Naive thymus-derived CD8-positive, alpha-beta T cell (primary cell): ENCODE measurements at places on chromosomes 1 and 21. TPM values are rescaled to one million over a fixed set of nuclear protein-coding genes. Genes with fewer than 3 reads are reported as not detected.
A peak's percentile ranks its signal among the peaks of the same experiment; 100 is the strongest.

DNA sequence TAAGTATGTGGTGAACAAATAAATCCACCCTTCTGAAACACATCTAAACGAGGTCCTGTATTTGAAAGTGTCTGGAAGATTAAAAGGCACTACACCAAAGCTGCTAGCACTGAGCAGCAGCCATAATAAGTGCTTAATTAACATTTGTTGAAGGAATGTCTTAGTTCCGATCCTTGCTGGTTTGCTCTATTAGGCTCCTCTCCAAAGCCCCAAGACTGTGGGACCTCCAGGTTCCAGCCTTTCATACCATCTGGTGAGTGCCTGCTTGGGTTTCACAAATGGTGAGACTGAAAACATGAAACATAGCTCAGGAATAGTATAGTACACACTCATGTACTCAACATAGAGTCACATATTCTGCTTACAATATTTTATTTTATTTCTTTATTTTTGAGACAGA is 640 bp upstream of the CYP2J2 start:
- no peak for DNase-seq

Gene ANXA9
- not detected for total RNA-seq

Gene MX2
- total RNA-seq: 125 TPM

- no peak for DNase-seq
These were observed 93.4 kb upstream of the KCNK1 start for GRCh38 chr1:233520261-233521191.

Gene CD48
- 272 TPM for total RNA-seq

DNA sequence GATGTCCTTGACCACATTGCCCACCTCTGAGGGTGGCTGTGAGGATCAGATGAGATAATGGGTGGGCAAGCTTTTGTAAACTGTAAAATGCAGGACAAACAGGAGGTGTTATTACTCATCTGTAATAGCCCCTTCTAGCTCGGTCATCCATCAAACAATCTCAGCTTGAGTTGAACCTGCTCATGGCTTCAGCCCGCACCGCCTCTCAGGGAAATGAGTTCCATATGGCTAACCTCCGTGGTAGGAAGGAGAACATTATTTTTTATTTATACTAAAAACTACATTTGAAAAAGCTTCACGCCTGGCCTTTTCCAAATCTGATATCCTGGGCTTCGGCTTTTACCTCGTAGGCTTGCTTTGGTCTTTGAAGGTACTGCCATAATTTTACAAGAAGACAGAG is 116.2 kb upstream of the USP24 start:
- DNase-seq: no peak

DNA sequence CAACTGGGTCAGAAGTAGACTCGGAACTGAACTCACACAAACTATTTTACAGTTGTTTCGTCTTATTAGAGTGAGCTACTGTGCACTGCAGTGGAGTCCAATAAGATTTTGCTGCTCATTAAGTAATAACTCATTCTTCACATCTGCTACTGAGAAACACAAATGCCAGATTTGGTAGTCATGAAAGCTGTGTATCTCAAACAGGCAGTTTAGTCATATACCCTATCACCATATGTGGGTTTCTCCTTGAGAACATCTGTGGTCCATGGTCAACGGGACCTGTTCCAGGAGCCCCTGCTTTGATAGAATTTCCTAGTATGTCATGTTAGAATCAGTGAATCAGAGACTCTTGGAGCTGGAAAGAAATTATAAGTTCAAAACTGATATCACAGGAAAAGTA is 60.4 kb downstream of the ALG14 start:
- no peak for DNase-seq

DNA sequence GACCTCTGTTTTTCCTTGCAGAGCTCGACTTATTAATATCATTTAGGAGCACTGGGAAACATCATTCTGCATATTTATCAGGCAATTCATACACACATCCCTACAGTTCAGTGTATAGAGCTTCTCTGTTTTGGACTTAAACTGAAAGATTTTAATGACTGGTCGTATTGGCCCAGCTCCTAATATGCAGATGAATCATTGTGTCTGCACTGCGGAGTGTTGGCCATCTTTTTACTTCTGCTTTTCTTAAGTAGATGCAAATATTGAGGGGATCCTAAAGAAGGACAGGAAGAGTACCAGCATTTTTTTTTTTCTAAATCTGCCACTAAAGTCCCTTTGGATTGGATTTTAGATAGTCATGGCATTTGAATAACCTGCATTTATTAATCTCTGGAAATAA is 154.8 kb downstream of the BACH1 start:
- DNase-seq: no peak

Gene LEPR
- 3.8 TPM for total RNA-seq

Gene RHEX
- total RNA-seq: 0.52 TPM

Gene VHLL
- total RNA-seq: 0.78 TPM

GRCh38 chr1:156760092-156760795 is 7.1 kb upstream of the PRCC start:
- DNase-seq: no peak

- DNase-seq: peak; percentile 88
These were observed 8.9 kb upstream of the PRMT2 start for GRCh38 chr21:46626536-46626935.

Gene CELA3B
- total RNA-seq: not detected

DNA sequence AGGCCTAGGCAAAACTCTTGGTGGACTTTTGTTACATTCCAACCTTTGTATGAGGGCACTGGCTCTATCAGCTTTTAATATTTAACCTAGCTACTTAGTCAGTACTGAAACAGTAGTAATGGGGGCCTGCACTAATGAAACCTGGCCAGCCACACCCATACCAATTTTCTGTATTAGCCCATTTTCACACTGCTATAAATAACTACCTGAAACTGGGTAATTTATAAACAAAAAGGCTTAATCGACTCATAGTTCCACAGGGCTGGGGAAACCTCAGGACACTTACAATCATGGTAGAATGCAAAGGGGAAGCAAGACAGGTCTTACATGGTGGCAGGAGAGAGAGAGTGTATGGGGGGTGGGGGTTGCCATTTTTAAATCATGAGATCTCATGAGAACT is 245.7 kb upstream of the RGS18 start:
- DNase-seq: no peak

DNA sequence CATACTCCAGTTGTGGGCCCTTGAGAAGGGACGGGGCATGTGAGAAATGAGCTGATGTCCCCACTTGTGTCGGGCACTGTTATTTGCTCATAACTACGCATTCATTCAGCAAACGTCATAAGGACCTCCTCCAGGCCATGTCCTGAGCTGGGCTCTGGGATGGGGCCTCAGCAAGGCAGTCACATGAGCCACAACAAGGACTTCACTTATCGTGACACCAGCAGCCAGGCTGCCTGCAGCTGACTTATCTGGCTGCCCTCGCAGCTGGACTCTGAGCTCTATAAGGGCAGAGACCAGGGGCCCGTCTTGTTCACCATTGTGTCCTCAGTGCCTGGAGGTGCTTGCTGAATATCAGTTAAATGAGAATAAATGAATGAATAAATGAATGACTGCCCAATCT is 37.5 kb upstream of the GRIK3 start:
- no peak for DNase-seq

- DNase-seq: no peak
These were observed 119.5 kb downstream of the CASZ1 start for GRCh38 chr1:10676963-10677362.

DNA sequence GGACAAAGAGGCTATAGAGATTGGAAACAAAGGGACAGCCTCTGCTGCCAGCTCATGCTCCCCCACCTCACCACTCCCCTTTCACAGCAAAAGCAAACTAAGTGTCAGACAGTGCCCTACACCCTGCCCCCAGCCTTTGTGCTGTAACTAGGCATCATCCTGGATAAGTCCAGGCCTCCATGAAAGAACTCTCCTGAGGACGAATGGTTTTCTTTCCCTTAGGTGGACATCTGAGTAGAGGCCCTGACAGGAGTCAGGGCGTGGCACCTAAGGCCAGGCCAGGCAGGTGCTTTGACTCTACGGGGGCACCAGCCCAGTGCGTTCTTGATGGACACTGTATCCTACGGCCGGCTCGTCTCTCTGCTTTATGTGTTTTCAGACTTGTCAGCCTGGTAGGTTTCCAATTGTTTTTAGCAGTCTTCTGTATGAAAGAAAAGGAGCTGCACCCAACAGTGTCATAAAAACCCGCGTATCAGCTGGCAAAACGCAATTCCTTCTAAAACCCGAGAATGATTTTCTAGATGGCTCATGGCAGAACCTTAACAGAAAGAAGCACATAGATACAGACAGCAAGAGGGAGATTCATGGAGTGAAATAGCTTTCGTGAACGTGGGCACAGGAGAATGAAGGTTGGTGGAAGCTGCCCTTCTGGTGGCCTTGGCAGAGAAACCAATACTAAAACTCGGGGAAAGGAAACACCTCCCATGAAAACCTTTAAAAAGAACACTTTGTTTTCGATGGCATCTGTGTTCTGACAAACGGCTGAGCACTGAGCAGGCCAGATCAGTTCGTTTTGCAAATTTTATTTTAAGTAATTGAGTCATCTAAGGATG is 51.7 kb upstream of the AJAP1 start:
- DNase-seq: no peak

DNA sequence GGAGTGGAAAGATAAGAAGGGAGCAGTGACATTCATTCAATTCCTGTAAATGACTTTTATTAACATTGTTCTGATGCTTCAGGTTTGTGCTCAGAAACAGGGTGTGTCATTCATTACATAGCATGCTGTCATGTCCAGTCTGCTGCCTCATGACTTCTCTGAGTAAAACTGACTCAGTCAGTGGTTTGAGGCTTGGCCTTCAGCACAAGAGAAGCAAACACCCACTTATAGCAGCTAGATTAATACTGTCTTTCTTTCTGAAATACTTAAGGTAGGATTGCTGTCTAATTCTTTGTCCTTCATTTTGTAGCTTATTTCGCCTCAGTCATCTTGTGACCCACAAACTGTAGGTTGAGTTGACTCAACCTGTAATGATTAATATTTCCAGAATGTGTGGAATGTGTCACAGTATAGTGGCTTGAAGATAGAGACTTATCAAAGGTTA is 32.9 kb downstream of the RASAL2 start:
- DNase-seq: no peak

DNA sequence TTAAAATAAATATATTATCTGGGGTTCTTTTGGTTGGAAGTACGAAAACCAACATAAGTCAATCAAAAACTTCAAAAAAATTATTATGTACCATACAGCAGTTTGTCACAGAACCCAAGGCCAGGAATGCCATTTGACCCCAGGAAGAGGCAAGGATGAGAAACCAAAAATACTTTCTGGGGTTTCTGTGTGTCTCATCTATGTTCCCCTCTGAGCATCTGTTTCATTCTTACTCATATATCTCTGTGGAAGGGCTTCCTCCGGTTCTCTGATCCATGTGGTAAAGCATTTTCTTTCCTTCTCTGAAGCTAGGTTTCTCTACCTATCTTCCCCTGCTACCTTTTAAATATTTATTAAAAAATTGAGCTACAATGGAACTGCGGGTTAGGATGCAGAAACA is 9.8 kb upstream of the FCRL1 start:
- DNase-seq: no peak
